ENCODE measurements at places on chromosomes 2 and 18.

DNA sequence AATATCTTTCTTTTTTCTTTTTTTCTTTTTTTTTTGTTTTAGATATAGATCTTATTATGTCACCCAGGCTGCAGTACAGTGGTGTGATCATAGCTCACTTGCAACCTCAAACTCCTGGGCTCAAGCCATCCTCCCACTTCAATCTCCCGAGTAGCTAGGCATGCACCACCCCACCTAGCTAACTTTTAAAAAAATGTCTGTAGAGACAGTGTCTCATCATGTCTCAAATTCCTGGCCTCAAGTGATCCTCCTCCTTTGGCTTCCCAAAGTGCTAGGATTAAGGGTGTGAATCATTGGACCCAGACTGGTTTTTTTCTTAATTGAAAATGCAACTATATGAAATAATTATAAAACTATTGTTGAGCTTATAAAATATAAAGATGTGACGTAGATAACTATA, 9.8 kb upstream of the ZCCHC2 start:
- no peak for DNase-seq

DNA sequence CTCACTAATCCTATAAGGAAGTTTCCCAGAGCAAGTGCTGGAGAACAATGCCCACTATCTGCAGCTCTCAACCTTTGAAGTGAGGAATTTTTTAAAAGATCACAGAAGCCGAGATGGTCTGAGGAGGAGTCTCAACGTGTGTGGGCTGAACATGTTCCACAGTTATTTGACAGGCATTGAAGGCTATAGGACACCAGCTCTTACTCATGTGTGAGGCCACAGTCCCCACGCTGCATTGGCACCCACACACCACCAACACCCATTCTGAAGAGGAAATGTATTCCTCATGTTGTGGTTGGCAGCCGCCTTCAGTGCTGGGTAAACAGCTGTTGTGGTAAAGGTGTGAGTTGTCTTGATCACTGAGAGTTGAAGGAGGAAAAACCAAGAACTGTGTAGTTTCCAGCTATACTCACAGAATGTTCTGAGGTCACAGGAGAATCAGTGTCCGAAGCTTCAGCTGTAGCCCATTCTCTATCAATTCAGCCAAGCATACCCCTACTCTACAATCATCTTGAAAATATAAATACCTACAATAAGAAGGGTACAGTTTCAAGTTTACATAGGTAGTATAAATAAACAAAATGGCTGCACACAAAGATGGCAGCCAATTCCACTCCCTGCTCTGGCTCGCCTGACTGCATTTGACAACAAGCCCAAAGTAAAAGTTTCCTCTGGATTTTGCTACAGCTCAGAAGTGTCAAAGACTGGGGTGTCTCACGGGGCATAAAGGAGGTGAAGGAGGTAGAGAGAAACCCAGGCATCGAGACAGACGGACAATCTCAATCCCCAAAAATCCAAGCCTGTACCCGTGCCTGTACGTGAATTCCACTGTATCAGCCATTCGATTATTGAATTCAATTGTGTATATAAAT, 12.1 kb downstream of the CD226 start:
- no peak for DNase-seq

DNA sequence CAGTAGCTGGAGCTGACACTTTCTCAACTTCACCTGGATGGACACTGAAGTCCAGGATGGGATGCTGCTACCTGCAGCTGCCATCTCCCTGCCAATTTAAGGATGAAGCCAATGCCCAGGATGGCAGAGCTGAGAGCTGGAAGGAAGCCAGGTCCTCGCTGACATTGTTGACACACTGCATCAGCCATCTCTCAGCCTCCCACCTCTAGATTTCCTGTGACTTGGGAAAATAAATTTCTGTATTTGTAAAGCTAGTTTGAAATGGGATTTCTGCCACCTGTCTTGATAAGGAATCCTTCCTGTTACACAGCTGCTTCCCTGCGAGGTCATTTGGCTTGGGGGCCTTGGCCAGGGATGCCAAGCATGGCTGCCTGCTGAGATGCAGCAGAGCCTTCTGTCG, 43.5 kb downstream of the KCTD1 start:
- no peak for DNase-seq

DNA sequence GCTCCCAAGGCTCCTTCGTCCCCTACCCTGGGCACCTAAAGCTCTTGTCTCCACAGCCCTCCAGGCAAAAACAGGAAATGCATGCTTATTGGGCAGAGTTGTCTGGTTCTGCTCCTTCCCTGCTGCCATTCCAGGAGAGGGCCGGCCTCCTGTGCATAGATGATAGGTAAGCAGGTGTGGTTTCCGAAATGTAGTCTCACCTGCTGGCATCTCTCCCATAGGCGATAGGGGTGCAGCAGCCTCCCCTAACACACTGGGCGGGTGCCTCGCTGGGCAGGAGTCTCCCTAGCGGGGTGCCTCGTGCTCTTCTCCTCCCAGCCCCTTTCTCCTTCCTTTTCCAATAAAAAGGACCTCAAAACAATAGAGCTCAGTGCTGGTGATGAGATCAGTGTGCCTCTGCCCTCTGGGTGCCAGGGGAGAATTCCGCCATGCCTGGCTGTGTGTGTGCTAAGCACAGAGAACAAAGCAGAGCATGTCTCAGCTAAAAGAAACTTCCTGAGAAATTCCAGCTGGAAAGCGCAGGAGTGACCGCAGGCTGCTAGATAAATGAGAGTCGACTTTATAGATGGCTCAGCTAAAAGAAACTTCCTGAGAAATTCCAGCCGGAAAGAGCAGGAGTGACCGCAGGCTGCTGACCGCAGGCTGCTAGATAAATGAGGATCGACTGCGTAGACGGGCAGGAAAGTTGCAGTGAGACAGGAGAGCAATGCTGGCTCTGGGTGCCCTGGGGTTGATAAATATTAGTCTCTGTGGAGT, 11.3 kb upstream of the PXDN start:
- DNase-seq: no peak

- DNase-seq: no peak
These were observed 8.7 kb downstream of the PIKFYVE start for GRCh38 chr2:208274748-208275147.

DNA sequence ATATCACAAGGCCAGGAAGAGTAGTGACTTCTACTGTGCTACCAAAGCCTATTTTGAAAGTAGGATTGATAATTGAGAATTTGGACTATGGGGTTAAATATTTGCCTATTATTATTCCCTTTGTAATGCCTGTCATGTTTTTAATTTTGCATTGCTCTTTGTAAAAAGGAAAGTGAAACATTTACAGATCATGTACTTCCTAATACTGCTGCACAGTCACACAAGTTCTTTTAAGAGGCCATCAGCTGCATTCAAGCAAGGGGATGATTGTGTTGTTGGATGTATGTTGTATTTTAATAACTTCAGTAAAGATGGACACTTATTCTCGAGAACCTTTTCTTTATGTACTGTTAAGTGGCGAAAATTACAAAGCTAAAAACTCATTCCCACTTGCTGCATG, 70.1 kb downstream of the PLEKHA3 start:
- DNase-seq: no peak

DNA sequence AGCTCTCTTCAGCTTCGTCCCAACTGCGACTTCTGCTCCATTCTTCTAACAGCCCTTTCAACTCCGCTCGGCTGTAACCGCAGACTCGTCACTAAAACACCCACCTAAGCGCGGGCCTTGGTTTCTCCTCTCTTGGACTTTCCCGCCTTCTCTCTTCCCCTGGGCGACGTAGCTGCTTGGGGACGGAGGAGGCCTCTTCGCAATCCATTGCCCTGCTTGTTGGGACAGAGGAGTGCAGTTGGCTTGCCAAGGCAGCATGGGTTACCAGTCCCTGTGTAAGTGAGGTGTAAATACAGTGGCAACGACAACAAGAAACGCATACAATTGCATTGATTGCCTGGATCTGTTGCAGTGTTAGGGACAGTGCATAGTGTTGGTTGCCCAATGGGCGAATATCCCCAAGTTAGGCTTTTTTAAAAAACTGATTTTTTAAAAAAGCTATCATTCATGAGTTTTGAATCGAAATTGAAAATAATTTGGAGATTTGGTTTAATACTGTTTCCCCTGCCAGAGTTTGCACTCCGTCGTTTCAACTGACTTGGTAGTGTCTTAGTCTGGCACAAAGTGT, 484 bp upstream of the DARS1 start:
- peak; percentile 81 for DNase-seq

- no peak for DNase-seq
These were observed 41.9 kb downstream of the PRKD3 start for GRCh38 chr2:37282746-37283145.

GRCh38 chr2:79670198-79670597, 157.3 kb downstream of the CTNNA2 start:
- DNase-seq: no peak

DNA sequence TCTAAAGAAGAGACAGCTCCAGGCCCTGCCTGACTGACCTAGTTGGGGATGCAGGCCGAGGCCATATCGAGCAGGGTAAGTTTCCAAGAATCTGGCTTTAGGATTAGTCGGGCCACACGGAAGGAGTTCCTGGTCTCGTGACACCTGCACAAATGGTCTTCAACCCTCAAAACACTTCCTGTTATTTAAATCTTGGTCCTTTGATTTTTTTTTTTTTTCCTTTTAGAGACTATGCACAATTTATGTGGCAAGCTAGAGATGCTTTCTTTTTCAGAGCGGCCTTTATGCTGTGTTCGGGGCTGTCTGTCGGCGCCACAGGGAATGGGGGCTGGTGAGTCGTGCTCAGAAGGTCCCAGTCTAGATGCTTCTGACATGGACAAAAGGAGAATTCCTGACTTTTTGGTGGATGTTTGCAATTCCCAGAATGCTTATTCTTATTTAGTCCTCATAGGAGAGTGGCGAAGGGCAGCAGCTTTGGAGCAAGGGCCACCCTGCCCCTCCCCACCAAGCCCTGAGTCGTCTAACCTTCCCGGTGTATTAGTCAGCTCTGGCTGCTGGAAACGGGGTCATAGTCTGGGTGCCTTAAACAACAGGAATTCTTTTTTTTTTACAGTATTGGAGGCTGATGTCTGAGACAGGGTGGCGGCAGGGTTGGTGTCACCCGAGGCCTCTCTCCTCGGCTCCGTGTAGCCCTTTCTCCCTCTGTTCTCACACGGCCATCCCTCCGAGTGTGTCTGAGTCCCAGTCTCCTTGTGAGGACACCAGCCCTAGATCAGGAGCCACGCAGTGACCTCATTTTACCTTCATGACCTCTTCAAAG, 27.4 kb downstream of the HPCAL1 start:
- no peak for DNase-seq

- DNase-seq: no peak
These were observed 909 bp downstream of the TGFA start for GRCh38 chr2:70552501-70553333.

DNA sequence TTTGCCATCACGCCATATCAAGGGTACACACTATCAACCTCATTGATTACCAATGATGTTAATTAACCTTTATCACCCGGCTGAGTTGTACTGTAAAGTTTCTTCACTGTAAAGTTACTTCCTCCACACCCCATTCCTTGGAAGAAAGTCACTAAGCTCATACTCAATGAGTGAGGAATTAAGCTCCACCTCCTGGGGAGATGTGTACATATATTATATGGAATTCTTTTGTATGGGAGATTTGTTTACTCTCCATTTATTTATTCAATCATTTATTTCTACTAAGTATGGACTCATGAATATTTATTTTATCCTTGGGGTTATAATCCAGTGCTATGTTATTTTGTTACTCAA, 56.8 kb downstream of the C2orf74 start:
- no peak for DNase-seq
